ENCODE measurements at places on chromosomes 13 and 19.

DNA sequence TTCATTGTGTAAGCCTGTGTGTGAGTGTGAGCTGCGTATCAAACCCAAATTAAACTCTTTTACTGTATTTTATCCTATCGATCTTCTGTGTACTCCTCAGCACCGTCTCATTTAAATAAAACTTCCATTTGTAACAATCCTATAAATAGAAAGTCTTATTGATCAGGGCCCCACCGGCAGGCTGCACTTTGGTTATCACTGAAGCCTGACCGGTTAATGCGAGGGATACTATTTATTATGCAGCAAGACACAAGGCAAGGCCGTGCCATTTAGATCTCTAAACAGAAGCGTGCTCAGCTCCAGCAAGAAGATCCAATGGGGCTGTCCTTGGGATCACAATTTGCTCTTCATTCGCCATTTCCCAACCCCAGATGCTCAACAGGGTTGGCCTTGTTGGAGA is 252.6 kb upstream of the TSHZ3 start:
- no peak for DNase-seq

DNA sequence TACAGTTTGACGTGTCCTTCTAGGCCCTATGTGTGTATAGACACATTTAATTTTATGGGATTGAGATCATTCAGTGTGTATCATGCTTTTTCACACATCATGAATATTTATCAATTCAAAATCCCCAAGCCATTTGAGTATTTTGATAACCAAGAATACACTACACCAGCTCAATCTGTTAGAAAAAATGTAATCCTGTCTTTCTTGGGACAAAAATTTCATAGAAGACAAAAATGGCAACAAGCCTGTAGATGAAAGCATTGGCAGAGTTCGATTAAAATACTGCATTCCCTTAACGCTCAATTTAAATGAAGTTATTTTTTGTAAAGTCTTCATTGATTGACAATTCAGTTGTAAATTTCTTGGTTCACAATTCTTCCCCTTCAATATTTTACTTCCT is 41.9 kb downstream of the WDR87 start:
- no peak for DNase-seq

DNA sequence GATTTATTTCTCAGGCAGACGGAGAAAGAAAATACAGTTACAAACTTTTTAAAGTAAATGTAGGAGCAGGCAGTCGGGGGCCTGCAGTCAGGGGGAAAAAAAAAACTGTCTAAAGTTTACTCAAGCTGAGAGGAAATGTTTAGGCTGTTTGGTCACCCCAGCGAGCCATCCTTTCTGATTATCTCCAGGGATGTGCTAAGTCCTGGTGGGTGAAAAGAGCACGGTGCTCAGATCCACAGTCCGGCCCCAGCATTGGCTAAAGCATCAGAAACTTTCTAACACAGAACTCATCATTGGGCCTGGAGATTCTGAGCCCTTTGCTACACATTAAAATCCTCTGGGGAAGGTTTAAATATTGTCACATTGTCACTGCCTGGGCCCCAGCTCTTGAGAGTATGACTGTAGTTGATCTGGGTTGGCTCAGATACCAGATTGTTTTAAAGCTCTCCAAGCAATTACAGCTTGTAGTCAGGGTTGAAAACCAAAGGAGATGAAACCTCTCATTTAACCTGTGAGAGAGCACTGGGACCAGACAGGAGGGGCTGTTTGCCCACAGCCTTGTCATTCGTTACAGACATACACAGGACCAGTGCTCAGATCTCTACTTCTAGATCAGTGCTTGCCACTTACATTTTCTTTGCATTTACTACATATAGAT is 131.1 kb upstream of the HTR2A start:
- no peak for DNase-seq

DNA sequence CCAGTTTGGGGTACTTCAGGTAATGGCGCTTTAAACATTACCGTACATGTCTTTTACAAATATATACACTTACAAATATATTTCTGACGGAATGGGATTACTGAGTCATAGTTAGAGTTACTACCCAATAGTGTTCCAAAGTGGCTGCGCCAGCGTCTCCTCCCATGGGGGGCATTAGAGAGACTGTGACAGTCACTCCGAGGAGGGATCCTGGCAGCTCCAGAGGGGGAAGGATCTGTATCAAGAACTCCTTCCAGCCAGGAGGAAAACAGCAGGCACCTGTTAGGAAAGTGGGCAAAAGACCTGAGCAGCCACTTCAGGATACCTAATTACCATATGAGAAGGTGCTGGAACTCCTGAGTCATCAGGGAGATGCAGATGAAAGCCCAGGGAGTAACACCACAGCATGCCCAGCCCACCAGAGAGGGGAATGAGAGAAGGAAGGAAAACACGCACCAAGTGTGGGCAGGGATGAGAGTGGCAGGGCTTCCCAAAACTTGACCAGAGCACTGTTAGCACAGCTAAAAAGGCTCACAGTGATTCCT is 52.9 kb downstream of the SLC7A9 start:
- DNase-seq: no peak
